Activated naive CD8-positive, alpha-beta T cell treated with anti-CD3 and anti-CD28 coated beads, Interleukin-2, amount 10 ng/mL, durations not matched to agents 7 days and 5 days (primary cell): ENCODE measurements at places on chromosomes 6 and 20. TPM values are rescaled to one million over a fixed set of nuclear protein-coding genes. Genes with fewer than 3 reads are reported as not detected.
A peak's percentile ranks its signal among the peaks of the same experiment; 100 is the strongest.

TCF15 gene
- not detected for total RNA-seq

SLC17A4 gene
- total RNA-seq, result not detected

LY6G6D gene
- total RNA-seq, result not detected

KCNK15 gene
- not detected for total RNA-seq

REM1 gene
- not detected for total RNA-seq

DNA sequence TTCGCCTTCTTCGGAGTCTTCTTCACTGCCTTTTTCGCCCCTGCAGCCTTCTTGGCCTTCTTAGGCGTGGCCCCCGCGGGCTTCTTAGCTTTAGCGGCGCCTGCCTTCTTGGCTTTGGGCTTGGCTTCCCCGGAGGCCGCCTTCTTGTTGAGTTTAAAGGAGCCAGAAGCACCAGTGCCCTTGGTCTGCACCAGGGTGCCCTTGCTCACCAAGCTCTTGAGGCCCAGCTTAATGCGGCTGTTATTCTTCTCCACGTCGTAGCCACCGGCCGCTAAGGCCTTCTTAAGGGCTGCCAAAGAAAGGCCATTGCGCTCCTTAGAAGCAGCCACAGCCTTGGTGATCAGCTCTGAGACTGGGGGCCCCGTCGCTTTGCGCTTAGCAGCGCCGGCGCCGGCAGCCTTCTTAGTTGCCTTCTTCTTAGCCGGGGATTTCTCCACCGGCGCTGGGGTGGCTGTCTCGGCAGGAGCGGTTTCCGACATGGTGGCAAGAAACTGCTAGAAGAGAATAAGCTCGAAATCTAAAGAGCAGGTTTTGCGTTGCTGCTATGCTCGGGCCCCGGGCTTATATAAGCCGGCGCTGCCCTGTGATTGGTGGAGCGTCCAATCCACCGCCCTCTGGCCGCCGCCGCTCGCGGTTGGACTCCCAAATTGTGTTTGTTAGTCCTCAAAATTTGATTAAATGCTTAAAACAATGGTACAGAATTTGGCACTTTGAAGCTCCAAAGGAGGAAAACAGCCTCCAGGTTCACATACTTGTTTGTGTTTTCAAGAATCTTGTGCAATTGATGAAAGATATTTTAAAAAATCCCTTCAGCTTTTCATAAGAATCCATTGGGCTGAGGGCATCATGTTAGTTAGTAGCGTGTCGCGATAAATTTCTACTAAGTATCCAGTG is 44.9 kb downstream of the OR2B2 start:
- peak; percentile 90 for DNase-seq

DNA sequence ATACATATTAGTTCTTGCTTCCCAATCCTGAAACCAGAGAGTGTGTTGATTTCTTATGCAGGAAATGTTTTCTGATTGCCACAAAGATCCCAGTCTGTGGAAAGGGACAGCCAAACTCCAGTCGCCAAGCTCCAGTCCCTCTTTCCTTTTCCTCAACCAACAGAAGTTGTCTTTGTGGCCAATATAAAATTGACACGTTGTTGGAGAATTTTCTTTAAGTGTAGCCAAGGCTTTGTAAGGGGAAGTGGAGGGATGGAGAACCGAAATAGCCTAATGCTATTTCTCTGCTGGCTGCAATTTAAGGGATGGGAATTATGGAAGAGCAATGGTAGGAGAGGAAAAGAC is 5.4 kb downstream of the ADGRB3 start:
- DNase-seq, result no peak

DNA sequence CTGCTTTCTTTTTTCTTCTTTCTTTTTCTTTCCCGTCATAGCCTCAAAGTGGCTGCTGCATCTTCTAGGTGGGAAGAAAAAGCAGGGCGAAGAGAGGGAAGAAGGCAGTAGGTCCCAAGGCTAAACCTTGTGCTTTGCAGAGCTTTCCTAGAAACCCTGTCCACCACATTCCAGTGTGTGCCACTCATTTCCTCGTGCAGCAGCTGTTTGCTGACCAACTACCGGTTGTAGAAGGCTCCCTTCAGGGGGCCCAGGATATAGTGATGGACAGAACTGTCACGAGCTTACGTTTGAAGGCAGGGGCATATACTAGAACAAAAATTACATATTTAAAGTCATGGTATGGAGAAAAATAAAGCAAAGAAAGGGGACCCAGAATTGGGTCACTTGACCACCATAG is 103.0 kb downstream of the SASH1 start:
- DNase-seq, result no peak

GRCh38 chr20:21360705-21361104 is 36.6 kb downstream of the NKX2-4 start:
- no peak for DNase-seq

- DNase-seq, result no peak
These were observed 6.3 kb upstream of the FOXA2 start for GRCh38 chr20:22590662-22591061.

GRCh38 chr20:1313236-1313964 is 15.5 kb downstream of the SDCBP2 start:
- DNase-seq, result peak; percentile 71

DNA sequence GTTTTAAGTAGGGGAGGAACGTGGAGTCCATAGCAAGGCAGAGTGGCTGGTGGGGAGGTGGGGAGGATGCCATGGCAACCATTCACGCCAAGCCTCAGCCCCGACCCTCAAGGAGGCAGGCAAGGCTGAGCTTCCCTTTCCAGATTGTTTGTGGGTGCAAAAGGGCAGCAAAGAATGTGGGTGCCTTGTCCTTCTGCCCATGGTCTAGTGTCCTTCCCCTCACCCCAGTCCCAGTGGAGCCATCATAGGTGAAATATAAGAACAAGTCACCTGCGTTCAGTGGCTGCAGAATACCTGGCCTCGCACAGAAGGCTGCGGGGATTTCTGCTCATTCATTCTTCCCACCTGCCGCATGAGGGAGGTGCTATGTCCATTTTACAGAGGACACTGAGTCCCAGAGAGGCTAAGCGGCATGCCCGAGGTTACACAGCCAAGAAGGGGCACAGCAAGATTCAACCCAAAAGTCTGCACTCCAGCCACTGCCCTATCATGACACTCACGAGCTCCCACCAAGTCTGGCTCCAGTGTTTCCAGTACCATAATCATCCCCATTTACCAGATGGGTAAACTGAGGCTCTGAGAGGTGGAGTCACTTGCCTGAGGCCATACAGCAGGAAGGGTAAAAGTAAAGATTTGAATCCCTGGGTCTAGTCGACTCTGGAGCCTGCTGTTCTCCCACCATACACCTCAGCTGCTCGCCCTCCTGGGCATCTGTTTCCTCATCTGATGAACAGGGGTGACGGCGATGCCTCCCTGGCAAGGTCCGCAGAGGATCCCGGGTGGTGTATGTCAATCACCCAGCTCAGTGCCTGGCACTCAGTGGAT is 100.8 kb downstream of the CEBPB start:
- no peak for DNase-seq

GRCh38 chr20:47479506-47479905 is 22.2 kb upstream of the NCOA3 start:
- DNase-seq, result no peak

- DNase-seq, result no peak
These were observed 14.2 kb downstream of the EBF4 start for GRCh38 chr20:2706688-2707352.

DNA sequence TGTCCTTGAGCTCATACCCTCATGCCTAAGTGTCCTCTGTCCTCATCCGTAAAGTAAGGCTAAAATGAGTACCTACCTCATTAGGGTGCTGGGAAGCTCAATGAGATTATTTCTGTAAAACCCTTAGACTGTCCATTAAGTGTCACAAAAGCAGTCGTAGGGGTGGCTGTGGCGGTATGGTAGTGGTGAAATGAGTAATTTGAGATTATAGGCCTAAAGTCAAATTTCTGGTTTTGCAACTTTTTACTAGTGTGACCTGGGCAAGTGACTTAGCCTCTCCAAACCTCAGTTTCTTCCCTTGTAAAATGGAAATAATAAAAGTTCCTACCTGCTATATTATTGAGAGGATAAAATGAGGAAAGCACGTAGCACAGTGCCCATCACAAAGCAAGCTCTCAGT is 148.2 kb upstream of the AKAP12 start:
- DNase-seq, result no peak

GRCh38 chr6:117985916-117986315 is 78.9 kb downstream of the SLC35F1 start:
- no peak for DNase-seq

- no peak for DNase-seq
These were observed 7.2 kb downstream of the LMBRD1 start for GRCh38 chr6:69789578-69789977.

DNA sequence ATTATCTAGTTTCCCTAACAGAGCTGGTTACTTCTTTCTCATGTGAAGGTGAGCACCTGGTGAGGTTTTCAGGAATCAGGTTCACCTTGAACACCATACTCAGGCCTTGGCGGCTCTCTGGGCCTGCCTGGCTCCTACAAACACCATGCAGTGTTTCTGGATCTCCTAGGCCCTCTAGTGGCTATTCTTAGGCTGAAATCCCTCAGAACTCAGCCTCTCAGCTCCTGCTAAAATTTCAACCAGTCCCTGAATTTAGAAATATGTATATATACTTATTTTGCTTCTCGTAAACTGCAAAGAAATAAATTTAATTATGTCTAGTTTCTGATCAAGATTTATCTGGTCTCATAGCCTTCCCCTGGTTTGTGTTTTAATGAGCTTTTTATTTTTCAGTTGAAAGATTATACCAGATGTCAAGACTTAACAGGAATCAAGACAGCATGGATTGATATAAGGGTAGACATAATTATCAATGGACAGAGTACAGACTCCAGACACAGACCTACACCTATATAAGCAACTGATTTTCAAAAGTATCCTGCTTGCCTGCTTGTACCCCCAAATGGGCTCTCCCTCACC is 55.9 kb downstream of the ANKEF1 start:
- no peak for DNase-seq

DNA sequence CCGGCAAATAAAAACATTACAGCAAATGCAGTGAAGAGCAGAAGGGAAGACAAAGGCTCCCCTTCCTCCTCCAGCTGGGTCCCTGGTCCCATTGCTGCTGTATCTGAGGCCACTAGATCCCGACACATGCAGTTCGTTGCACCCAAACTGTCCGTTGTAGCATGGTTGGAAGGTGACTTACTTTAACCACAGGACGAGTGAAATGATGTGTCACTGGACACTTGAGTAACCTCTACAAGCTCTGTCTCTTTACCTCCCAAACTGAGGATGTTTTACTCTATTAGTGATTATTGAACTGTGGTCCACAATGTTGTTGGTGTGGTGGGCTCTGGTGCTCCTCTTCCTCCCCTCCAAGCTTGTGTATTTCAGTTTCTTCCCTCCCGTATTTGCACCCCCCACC is 46.2 kb upstream of the ARMH2 start:
- DNase-seq, result no peak
